ENCODE measurements at places on chromosomes 2 and 18.

DNA sequence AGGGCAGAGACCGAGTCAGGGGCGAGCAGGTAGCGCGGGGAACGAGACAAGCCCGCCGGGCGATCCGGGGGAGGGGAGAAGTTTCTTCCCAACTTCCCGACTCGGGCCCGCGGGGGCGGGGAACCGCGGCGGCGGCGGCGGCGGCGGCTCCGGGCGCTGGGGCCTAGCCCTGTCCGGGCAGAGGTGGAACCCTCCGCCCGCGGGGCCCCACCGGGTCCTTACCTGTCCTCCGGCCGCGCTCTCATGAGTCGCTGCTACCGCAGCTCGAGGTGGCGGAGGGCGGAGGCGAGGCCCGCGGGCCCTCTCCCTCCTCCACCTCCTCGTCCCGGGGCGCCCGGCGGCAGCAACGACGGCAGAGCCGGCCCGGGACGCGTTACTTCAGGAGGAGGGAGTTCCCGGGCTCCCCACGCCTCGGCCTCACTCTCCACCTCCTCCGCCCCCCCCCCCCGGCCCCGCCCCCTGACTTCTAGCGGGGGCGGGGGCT lies at the start of gene YES1:
TSS of gene YES1 (minus strand) at position 351 of the 484 bp plus-strand sequence. CDS start 55,415 bp downstream, outside the sequence.
- DNase-seq = no peak

DNA sequence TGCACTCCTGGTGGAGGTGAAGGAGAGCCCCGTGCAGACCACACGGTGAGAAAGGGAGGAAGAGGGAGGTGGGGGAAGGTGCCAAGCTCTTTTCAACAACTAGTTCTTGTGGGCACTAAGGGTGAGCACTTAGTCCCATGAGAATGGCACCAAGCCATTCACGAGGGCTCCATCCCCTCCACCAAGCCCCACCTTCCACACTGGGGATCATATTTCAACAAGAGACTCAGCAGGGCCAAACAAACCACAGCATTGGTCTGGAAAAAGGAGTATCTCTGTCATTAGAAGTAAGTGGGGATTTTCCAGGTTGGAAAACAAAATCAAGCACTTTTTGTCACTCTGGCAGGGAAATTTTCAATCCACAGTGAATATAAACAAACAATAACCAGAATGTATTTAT lies 38.4 kb downstream of the ZAP70 start:
- DNase-seq = no peak

DNA sequence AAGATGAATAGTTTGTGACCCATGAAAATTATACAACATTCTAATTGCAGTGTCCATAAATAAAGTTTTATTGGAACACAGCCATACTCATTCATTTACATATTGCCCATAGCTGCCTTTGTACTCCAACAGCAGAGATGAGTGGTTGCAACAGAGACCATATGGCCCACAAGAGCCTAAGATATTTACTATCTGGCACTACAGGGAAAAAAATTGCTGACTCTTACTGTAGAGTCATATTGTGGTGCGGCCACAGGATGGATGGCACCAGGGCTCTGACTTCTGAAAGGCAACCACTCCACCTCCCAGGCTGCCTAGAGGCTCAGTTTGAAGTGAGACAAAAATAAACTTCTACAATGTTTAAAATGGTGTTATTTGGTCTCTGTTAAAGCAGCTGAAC lies 404.0 kb upstream of the ATP5MC3 start:
- no peak for DNase-seq

GRCh38 chr2:7626139-7626537 lies 708.9 kb downstream of the RNF144A start:
- no peak for DNase-seq

DNA sequence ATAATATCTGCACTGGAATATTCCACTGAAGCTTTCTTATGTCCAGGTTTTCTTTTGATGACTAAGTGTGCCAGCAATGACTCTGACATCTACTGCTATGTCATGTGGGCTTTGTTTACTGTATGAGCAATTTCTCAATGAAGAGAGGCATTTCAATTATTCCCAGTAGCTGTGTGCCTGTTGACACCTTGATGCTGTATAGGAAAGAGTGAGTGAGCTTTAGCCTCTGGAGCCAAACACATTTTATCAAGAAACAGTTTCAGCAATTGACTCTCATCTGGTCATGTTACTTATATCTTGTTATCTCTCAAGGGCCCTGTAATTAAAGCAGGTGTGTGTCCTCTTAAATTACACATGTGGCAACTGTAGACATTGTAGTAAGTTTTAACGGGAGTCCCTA lies 493.2 kb upstream of the FANCL start:
- DNase-seq = no peak

- no peak for DNase-seq
These were observed 19.0 kb downstream of the LCT start for GRCh38 chr2:135817951-135818350.

- no peak for DNase-seq
These were observed 13.8 kb upstream of the CXCR1 start for GRCh38 chr2:218180467-218181114.

DNA sequence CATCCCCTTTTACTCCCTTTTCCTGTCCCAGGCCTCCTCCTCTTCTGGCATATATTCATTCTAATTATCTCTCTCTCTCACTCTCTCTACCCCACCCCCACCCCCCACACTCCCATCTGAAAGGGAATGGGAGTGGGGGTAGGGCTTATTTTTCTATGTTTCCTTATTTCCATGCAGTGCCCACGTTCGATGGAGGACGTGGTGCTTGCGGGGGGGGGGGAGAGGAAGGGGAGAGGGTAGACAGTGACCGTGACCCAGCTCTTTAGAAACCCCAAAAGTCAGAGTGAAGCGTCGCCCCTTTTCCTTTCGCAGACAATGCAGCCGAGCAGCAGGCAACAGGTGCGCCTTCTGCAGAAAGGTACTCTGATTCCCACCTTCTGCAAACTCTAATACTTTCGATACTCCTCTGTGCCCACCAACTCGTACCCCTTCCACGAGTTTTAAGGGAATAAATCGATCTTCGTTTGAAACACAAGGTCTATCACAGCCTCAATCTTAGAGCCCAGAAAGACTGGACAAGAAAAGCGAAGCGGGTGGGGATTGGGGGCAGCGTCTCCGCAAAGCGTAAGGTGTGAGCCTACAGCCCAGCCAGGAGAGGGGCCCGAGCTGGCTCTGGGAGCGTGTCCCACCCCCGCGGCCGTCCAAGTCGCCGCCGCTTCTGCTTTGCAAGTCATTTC lies 891 bp upstream of the NR4A2 start:
- DNase-seq = no peak

- DNase-seq = no peak
These were observed 18.0 kb downstream of the ZNF532 start for GRCh38 chr18:58882686-58883085.

DNA sequence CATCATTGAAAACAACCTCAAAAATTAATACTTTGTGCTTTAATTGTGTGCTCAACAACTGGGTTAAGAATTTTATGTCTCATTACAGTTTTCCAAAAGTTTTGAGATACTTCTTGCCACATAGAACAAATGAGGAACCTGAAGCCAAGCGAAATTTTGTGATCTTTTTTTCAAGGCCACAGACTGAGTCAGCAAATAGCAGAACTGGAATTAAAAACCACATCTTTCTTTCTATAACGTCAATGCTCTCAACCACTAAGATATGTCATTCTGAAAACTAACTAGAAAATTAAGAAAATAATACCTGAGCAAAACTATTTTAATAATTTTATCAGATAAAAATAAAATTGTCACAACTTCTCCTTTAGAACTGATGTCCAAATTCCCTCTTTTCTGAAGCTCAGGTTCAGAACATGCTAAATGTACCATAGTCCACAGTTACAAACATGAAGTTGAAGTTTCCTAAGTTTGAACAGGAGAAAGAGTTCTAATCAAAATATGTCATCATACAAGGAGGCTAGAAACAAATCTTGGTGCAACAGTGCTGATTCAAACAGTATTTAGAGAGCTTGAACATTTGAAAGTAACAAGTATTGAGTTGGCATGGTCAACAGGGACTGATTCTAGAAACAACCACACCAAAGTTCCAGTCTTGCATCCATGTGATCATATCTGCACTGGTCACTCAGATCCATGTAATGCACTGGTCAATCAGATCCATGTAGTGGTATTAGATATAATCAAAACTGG lies 27.6 kb upstream of the CALCRL start:
- no peak for DNase-seq

GRCh38 chr2:239034561-239035341 lies 186.9 kb downstream of the TWIST2 start:
- no peak for DNase-seq

DNA sequence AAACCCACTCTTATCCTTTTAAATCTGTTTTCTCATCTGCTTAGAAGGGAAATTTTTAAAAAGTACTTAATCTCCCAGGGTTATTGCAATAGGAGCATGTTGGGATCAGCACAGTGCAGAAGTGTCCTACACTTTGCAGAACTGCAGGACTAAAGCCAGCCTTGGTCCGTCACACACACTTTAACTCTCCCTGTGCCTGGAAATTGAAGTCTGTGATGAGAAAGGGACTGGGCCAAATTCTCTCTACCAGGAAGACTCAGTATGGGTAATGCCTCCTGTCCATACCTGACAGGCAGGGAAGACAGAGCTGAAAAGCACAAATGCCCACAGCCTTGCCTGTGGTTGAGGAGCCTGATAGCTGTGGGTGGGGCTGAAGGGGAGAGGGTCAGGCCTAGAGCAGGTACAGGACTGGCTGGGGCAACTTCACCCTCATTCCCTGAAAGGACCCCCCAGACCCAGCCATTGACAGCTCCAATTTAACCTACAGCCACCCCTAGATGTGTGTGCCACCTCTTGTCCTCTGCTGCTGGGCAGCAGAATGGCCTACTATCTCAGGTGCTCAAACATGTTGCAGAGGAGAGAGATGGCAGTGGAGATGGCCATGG lies 377.2 kb upstream of the KLHL29 start:
- no peak for DNase-seq

DNA sequence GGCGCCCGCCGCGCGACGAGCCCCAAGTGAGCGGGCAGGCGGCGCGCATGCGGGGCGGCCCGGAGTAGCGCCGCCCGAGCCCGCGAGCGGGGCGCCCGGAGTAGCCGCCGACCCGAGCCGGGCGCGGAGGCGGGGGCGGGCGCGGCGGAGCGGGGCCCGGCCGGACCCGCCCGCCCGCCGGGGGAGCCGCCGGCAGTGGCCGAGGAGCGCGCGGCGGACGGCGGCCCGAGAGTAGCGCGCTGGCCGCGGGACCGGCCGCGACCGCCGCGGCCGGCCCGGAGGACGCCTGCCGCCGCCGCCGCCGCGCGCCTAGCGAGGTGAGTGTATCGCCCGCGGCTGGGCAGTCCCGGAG lies at the start of gene GALNT1:
TSS of gene GALNT1 (plus strand) at position 195 of the 352 bp plus-strand sequence. CDS start 72,923 bp downstream, outside the sequence.
- DNase-seq = no peak

- no peak for DNase-seq
These were observed 307.2 kb upstream of the MMADHC start for GRCh38 chr2:149894760-149895159.

DNA sequence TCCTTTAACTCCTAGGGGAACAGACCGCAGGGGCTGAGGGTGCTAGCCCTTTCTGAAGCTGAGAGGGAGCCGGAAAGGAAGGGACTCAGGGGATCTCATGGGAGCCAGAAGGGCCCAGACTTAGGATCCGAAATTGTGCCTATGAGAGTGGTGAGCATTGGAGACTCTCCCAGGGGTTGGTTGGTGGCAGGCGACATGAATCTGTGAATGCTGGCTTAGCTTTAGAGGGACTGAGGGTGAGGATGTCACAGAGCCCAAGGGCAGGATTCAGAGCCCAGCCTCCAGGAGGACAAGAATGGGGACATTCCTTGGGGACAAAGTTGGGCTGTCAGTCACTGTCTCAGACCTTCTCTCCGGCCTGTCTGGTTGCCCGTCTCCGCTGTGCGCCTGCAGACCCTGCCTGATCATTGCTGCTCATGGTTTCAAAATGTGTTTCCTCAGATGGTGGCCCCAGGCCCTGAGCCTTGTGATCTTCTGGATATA lies 17.5 kb downstream of the GNLY start:
- no peak for DNase-seq

DNA sequence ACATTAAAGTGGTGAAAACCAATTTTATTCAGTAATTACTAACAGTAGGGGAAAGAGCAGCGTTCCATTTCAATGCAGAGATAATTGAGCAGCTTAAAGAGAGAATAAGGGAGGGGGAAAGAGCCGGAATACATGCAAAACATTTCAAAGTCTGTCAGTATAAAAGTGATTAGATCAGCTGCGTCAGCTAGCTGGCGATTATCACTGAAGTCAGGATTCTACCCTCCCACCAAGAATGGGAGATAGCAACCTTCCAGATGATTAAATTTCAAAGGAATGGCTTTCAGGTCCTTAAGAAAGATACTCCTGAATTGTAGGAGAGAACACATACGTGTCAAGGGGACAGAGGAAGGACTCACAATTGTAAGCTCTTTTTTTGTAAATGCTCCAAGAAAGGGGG lies 2.7 kb upstream of the ZC3H6 start:
- no peak for DNase-seq

GRCh38 chr2:168119515-168120141 lies 127.8 kb downstream of the STK39 start:
- DNase-seq = peak; percentile 28

GRCh38 chr2:181792906-181793305 lies 98.6 kb upstream of the ITPRID2 start:
- no peak for DNase-seq

DNA sequence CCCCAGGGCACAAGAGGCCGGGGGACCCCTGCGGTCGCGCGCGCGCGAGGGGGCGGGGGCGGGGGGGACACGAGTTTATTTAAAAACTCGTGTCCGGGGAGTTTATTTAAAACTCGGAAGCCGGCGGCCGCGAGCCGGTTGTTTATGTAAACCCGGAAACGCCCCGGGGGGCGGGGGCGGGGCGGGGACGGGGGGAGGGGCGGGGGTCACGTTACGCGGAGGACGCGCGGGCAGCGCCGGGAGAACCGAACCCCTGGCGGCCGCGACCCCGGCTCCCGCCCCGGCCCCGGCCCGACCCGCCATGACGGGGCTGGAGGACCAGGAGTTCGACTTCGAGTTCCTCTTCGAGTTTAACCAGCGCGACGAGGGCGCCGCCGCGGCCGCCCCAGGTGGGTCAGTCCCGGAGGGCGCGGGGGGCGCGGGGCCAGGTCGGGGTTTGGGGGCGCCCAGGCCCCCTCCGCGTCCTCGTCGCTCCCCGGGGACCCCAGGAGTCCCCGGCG lies 4.4 kb downstream of the NFATC1 start:
- DNase-seq = peak; percentile 85

GRCh38 chr18:37445368-37445767 lies 120.2 kb downstream of the CELF4 start:
- DNase-seq = no peak
